Kidney epithelial cell (primary cell): ENCODE measurements at places on chromosomes 3 and 15. TPM values are rescaled to one million over a fixed set of nuclear protein-coding genes. Genes with fewer than 3 reads are reported as not detected.

DNA sequence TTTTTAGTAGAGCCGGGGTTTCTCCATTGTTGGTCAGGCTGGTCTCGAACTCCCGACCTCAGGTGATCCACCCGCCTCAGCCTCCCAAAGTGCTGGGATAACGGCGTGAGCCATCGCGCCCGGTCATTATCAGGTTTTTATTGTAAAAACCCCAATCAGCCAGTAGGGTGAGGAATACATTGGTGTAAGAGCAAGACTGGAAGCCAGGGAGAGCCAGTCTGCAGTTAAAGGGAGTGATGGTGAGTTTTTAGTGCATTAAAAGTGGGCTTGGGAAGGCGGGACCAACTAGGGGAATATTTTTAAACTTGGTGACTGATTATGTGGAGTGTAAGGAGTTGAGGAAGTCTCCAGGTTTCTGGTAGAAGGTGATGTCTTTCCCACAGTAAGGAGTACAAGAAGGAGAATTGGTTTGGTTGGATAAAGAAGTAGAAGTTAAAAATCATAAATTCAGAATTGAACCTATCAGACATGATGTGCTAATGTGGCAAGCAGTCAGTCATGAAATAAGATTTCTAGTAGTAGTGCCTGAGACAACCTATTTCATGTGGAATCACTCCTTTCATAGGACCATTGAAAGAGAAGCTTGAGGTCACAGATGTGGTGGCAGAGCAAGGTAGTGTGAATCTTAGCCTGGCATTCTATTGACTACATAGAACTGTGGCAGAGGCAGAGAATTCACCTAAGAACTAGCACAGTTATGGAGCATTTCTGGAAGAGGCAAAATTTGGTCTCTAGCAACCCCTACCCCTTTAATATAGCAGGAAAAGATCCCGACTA lies 2.4 kb upstream of the DCBLD2 start:
- DNase-seq = no peak

DNA sequence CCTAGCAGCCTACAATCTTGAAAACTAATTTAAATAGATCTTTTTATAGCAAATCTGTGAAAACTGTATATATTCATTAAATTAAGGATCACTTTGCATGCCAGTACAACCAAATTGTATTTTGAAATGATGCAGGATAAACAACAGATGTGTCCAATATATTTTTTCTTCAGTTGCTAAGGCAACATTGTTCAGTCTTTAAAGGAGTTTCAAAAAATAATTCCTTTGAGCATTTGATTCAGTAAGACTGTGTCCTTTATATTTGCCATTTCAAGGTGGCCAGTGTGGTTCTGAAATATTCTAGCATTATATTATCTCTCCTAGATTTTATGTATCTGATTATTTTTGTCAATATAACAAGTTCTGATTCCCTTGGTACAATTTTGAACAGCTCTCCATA lies 254.7 kb downstream of the PLOD2 start:
- no peak for DNase-seq

DNA sequence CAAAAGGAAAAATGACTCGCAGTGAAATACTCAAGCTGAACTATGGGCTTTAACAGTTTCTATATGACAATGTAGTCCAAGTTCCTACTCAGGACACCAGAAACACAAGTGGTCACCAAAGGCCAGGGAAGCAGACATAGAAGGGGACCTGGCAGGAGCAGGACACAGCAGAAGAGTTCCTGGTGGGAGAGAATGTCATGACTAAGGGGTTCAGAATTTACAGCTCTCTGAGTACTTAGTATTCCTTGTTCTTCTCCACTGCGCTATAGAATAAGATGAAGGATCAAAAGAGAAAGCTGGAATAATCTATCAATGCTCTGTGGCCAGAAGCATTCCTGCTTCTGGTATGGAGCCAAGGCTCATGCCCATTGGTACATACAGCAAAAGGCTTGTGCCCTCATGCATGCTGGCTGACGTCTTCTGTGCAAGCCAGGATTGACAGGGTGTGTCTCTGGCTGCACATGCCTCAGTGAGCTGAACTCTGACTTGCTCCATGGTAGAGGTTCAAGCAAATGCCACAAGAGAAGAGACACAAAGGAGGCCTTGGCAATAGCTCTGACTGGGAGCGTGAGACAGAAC lies 128.7 kb upstream of the SLC2A2 start:
- DNase-seq = no peak

The PLA2G4D gene
- not detected in 2 replicates for total RNA-seq

- DNase-seq = no peak
Observed at GRCh38 chr3:43180694-43181093, 74.8 kb upstream of the POMGNT2 start.

GRCh38 chr3:112671930-112672715 lies 31.2 kb upstream of the CCDC80 start:
- DNase-seq = no peak

DNA sequence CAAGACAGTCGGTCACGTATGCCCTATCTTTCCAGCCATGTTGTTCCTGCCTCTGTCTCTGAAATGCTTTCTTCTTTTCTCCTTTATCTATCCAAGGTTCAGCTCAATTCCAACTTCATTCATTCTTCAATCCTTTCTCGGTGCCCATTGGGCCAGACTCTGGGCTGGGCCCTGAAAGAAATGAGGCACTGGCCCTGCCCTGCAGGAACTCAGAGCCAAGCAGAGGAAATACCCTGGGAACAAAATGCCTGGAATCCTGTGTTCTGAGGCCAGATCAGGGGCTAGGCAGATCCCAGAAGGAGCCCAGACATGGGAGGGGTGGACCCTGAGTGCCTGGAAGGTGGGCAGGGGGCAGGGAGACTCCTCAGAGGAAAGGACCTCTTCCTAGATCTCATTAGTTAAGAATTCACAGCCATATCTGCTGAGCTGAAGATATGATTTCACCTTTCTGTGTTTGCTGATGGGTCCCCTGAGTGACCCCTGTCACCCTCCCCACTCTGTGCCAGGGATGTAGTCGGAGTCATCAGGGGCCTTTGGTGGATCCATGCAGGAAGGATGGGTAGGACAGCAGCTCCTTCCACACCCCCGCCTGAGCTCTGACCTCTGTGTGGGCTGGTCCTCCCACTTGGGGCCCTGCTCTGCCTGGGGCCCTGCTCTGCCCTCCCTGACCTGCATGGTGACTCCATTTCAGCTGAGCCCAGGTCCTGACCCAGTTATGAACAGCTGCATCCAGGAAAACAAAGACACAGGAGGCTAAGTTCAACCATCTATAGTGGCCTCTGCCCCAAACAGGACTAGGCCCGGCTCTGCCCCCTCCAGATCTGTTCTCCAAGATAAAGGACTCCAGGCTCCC lies 5.3 kb upstream of the DAPK2 start:
- no peak for DNase-seq

DNA sequence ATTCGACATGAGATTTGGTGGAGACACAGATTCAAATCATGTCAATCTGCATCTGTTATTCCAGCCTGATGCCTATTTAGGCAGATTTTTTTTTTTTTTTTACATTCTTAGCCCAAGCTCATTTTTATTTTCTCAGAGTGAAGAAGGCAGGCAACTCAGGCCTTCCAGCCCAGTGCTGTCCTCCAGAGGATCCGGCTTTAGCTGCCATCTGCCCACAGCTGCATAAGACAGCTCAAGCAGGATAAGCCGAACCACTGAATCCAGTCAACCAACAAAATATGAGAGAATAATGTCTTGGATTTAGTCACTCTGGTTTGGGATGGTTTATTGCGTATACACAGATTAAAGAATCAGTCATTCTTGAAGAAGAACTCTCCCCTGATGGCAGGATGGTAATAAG lies 19.9 kb upstream of the COLQ start:
- no peak for DNase-seq

The RBSN gene
- 21.1 and 23.9 TPM in 2 replicates for total RNA-seq

The CEMIP gene
- under 0.01 and 0.07 TPM in 2 replicates for total RNA-seq

- peak; percentile 59 for DNase-seq
Observed at GRCh38 chr15:72491768-72492167, 17.6 kb downstream of the ARIH1 start.

DNA sequence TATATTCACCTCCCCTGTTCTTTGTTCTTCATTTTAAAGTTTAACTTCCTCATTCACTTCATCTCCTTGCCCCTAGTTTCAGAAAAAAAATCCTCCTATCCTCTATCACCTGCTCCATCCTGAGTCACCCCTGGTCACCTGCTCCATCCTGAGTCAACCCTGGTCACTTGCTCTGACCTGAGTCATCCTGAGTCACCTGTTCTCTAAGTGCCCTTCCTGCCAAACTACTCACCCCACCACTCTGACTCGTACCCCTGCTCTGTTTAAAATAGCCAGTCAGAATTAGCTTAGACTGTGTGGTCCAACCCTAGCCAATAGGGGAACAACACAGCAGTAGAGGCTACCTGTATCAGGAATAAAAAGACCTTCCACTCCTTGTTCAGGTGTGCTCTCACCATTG lies 716.9 kb downstream of the ZBBX start:
- DNase-seq = peak; percentile 79

DNA sequence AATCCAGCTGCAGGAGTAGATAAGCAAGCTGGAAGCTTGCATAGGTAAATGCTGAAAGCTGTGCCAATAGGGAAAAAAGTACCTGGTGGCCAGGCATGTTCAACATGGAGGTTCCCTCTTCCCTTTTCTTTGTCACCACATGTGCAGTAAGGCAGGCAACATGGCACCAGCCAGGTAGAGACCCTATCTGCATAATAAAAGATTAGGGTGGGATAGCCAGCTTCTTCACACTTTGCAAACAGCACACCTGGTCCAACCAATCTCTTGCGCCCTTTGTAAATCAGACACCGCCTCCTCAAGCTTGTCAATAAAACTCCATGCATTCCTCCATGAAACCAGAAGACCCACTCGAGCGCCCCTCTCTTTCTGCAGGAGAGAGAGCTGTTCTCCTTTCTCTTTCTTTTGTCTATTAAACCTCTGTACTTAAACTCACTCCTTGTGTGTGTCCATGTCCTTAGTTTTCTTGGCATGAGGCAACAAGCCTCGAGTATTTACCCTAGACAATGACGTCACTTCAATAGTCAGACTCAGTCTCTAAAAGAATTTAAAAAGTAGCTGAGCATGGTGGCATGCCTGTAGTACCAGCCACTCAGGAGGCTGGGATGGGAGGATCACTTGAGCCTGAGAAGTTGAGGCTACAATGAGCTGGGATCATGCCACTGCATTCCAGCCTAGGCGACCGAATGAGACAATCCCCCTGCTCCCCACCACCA lies 256.3 kb downstream of the SCAPER start:
- DNase-seq = no peak

- no peak for DNase-seq
Observed at GRCh38 chr3:171039674-171040073, 13.2 kb upstream of the SLC2A2 start.

The CTXN2 gene
- 0.14 TPM in 1 of 2 replicates, not detected in the other for total RNA-seq

DNA sequence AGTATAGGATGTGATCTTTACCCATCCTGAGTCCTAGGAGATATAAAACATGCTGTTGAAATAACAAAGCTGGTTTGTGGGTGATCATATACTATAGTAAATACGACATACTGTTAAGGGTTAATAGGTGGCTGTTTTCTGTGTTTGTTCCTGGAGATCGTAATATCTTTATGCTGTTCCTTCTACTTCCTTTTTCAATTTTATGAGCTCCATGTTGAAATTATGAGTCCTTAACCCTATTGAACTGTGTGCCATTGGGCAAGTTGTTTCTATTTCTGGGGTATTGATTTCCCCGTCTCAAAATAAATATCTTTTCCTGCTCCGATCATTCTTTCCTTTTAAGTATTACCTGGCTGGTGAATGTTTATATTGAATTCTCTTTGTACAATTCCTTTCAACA lies 115.1 kb downstream of the LPP start:
- DNase-seq = no peak

- no peak for DNase-seq
Observed at GRCh38 chr3:123078101-123078500, 11.3 kb downstream of the PDIA5 start.

The LRTM1 gene
- not detected in 2 replicates for total RNA-seq

The SI gene
- not detected in 2 replicates for total RNA-seq

The IL16 gene
- total RNA-seq = not detected in 2 replicates

DNA sequence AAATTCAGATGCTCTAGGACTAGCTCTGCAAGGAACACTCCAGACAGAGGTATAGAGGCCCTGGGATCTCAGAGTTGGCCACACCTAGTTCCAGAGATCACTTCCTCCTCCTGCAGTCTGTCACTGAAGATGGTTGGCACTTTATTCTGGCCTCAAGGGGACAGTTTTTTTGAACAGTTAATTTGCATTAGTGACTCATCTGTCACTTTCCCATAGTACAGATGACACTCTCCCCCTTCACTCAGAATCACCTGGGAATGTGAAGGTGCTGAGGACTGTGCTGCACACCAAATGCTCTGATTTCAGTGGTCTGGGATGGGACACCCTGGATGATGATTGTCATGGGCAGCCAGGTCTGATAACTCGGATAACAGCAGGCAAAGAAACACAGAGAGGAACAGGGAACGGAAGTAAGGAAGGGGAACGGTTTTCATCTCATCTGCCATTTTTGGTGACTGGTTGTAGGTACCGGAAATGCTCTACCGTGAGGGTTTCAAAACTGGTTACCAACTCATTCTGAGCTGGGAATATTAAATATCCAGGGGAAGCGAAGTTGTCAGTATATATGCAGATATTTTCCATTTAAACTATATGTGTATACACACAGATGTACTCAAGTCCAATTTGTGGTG lies 232.5 kb upstream of the ST8SIA2 start:
- no peak for DNase-seq

DNA sequence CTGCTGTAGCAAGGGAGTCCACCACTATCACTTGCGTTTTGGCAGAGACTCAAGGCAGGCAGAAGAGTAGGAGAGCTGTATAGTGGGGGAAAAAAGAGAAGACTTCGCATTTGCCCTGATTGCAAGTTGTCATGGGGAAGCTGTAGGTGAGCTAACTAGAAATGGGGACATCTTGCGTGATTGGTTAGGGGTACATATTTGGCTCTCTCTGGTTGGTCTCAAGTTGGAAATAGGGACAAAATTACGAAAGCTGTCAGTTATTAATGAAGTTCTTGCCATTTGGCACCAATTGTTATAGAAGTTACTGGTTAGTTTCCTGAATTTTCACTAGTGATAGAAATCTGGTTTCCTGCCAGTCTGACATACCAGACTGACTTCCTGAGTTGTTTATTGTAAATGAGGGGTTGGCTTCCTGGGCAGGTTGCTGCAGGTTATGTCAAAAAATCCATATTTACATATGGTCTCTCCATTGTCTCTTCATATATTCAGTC lies 8.2 kb upstream of the SENP7 start:
- no peak for DNase-seq

- DNase-seq = peak; percentile 81
Observed at GRCh38 chr3:138594150-138594934, at the start of gene CEP70. CEP70 (minus strand) TSS chr3:138594260; CDS start chr3:138572927, 21,333 bp downstream.

GRCh38 chr15:73082812-73083211 lies 30.5 kb downstream of the NEO1 start:
- DNase-seq = no peak

GRCh38 chr15:29616512-29616911 lies 205.8 kb downstream of the TJP1 start:
- no peak for DNase-seq

DNA sequence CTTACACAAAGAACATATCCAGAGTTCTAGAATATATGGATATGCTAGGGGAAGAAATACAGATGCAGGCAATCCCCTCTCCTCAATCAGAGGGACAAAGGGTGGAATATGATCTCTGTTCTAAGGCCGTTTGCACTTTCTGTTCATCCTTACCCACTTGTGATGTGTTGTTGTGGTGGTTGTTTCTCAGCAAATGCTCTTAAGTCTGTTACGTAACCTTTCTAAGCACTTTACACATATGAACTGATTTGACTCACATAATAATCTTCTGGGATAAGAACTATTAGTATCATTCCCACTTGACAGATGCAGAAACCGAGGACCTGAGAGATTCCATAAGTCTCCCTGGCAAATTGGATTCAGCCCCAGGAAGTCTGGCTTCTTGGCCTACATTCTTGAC lies 40.5 kb downstream of the NGRN start:
- DNase-seq = no peak

The SERP1 gene
- total RNA-seq = 334 and 360 TPM in 2 replicates

GRCh38 chr15:93068581-93069199 lies 20.3 kb downstream of the RGMA start:
- DNase-seq = no peak
